ENCODE measurements at places on chromosomes 5 and 9. TPM values are rescaled to one million over a fixed set of nuclear protein-coding genes. Genes with fewer than 3 reads are reported as not detected.

Gene LRRTM2
- not detected for total RNA-seq

Gene PCDHGA6
- 0.76 TPM for total RNA-seq

Gene PCDHGA3
- 0.17 TPM for total RNA-seq

Gene LEAP2
- 8.8 TPM for total RNA-seq

- no peaks in the 10 kb centered on the region for H3K36me3 ChIP-seq
- no peak for DNase-seq
- no peak overlapping the region for H3K4me3 ChIP-seq
These were observed 344.9 kb downstream of the ENC1 start for GRCh38 chr5:74295676-74296075.

- H3K4me3 ChIP-seq, result no peak overlapping the region
- peak overlapping the region; percentile 49 for H3K27ac ChIP-seq
- peak; percentile 53 for DNase-seq
- H3K4me1 ChIP-seq, result peaks cover 56% of the 10 kb centered on the region
- H3K36me3 ChIP-seq, result peaks cover 22% of the 10 kb centered on the region
These were observed 11.7 kb upstream of the DOLPP1 start for GRCh38 chr9:129068990-129069861.

DNA sequence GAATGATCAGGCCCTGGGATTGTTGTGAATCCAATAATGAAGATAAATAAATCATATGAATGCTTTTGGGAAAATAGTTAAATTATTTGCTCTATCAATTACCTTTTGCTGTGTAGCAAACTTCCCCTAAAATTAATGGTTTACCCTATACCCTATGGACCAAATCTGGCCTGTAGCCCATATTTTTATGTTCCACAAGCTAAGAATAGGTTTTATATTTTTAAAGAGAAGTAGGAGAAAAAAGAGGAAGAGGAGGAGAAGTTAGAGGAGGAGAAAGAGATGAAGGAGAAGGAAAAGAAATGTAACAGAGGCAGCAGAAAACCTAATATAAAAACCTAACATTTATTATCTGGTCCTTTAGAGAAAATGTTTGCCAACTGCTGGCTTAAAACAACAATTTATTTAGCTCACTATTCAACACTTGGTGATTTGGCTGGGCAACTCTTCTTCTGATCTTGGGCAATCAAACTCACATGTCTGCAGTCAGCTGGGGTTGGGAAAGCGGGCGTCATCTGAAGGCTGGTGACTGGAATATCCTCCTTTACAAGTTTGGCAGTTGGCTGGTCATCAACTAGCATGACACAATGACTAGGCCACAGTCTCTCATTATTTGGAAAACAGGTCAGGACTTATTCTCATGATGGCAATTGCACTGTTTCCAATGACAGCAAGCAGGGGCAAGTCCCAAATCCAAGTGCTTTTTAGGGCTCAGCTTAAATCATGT lies 522.9 kb downstream of the RASEF start:
- DNase-seq, result no peak
- H3K4me3 ChIP-seq, result no peak overlapping the region
- H3K36me3 ChIP-seq, result no peaks in the 10 kb centered on the region
- H3K4me1 ChIP-seq, result no peaks in the 10 kb centered on the region

GRCh38 chr9:37037503-37038301 lies 3.6 kb upstream of the PAX5 start:
- H3K27me3 ChIP-seq, result peaks cover 58% of the 10 kb centered on the region
- H3K4me3 ChIP-seq, result peak overlapping the region; percentile 69
- no peaks in the 10 kb centered on the region for H3K36me3 ChIP-seq
- DNase-seq, result no peak
- peaks cover 47% of the 10 kb centered on the region for H3K4me1 ChIP-seq

- DNase-seq, result no peak
- no peaks in the 10 kb centered on the region for H3K36me3 ChIP-seq
- no peak overlapping the region for H3K4me3 ChIP-seq
These were observed 31.5 kb upstream of the TMED7 start for GRCh38 chr5:115657125-115657880.

DNA sequence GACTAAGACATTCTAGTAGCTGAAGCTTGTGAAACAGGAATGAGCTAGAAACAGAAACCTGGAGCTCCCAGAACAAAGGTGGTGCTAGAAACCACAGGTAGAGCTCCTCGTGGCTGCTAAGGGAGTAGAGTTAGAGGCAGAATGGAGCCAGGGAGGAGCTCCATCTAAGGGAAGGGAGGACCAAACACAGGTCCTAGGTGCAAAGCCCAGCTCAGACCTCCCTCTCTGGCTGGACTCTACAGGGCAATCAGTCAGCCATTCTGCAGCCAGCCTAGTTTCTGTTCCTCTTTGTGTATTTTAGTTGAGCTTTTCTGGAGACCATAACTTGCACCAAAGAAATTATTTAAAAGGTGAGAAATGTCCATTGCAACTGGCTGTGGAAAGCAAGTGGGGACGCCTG lies 70.4 kb downstream of the CRB2 start:
- no peaks in the 10 kb centered on the region for H3K27me3 ChIP-seq
- DNase-seq, result no peak
- no peak overlapping the region for H3K27ac ChIP-seq
- no peaks in the 10 kb centered on the region for H3K36me3 ChIP-seq
- H3K4me3 ChIP-seq, result no peak overlapping the region

DNA sequence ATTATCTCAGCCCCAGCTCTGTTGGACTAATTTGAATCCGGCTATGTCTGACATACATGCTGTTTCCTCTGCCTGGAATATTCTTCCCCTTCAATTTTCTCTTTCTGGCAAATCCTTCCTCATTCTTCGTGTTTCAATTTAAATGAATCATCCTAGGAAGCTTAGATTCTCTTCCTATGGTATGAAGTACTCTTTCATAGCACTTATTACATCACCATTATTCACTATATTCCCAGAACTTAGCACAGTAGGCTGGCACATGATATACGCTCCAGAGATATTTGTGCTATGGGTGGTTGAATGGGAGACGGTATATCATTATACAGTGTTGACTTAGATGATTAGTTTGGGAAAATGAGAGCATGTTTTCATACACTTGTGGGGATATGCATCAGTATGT lies 91.0 kb upstream of the JAK2 start:
- no peak overlapping the region for H3K27ac ChIP-seq
- DNase-seq, result no peak
- H3K36me3 ChIP-seq, result no peaks in the 10 kb centered on the region
- H3K27me3 ChIP-seq, result no peaks in the 10 kb centered on the region
- H3K4me3 ChIP-seq, result no peak overlapping the region
- H3K4me1 ChIP-seq, result no peaks in the 10 kb centered on the region

GRCh38 chr5:39379693-39380092 lies 15.4 kb upstream of the C9 start:
- H3K4me1 ChIP-seq, result no peaks in the 10 kb centered on the region
- H3K27me3 ChIP-seq, result no peaks in the 10 kb centered on the region
- DNase-seq, result no peak

DNA sequence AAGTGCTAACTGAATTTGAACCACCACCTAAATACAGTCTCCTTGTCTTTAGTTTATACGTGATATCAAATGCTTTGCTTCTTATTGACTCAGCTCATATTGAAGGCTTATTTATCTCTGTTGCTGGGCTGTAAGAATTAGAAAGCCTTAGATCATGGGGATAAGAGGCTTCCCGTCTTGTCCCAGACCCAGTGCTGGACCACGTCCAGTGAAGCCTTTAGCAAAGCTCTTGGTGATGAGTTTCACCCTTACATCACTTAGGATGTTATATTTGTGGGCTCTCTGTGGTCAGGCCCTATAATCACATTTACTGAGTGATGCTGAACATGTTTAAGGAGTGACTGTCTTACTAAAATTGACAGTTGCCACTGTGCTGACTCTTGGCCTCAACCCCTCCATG lies 11.2 kb downstream of the FAM240B start:
- no peak overlapping the region for H3K4me3 ChIP-seq
- H3K27me3 ChIP-seq, result no peaks in the 10 kb centered on the region
- DNase-seq, result no peak
- H3K36me3 ChIP-seq, result no peaks in the 10 kb centered on the region

- H3K4me1 ChIP-seq, result no peaks in the 10 kb centered on the region
- no peaks in the 10 kb centered on the region for H3K36me3 ChIP-seq
- no peak overlapping the region for H3K4me3 ChIP-seq
These were observed 86.9 kb downstream of the HACD4 start for GRCh38 chr9:20944507-20944906.

DNA sequence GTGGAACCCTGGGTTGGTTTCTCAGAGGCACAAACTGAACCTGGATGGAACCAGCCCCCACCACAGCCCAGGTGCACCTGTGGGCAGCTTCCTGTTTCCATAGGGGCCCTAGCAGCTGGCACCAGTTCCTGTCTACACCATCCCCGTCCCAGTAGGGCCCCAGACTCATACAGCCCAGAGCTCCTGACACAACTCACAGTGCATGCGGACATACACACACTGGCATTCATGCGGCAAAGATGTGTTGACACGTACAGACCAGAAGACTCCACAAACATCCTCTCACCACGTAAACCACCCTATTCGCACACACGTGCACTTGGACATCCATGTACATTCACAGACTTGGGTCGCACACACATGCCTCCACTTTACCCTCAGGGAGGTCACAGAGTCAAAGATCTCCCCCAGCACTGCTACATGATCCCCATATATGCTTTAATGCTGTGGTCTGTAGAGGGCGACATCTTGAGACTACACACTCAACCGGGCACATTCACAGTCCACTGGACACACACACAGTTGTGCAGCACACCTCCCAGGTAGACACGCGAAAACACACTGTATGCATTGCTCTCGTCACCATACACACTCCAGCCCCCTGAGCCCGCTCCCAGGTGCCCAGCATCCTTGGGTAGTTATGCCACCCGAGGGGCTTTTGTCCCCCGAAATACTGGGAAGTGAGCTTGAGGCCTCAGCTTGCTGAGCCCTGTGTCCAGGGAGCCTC lies 22.4 kb downstream of the CXXC5 start:
- H3K4me1 ChIP-seq, result peaks cover 43% of the 10 kb centered on the region
- H3K27me3 ChIP-seq, result no peaks in the 10 kb centered on the region
- no peak overlapping the region for H3K27ac ChIP-seq
- no peak for DNase-seq

- no peak overlapping the region for H3K4me3 ChIP-seq
- H3K27me3 ChIP-seq, result no peaks in the 10 kb centered on the region
- no peak for DNase-seq
These were observed 138.1 kb downstream of the ADAMTS12 start for GRCh38 chr5:33753704-33754103.

DNA sequence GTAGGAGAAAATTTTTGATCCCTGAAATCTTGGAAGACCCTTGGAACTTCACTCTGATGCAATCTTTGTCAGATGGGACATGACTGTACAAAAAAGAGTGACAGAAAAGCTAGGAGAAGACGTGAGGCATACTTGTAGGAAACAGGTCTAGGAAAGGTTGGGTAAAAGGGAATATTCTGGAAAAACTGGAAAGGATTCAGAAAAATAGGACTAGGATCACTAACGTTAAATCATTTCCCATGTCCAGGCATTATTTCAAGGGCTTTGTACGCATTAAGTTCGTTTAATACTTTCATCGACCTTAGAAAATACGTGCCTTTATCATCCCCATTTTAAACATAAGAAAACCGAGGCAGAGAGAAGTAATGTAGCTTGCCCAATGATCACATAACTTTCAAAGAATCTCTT lies 2.9 kb downstream of the ALDH1A1 start:
- H3K27me3 ChIP-seq, result no peaks in the 10 kb centered on the region
- no peak overlapping the region for H3K4me3 ChIP-seq
- H3K4me1 ChIP-seq, result no peaks in the 10 kb centered on the region

DNA sequence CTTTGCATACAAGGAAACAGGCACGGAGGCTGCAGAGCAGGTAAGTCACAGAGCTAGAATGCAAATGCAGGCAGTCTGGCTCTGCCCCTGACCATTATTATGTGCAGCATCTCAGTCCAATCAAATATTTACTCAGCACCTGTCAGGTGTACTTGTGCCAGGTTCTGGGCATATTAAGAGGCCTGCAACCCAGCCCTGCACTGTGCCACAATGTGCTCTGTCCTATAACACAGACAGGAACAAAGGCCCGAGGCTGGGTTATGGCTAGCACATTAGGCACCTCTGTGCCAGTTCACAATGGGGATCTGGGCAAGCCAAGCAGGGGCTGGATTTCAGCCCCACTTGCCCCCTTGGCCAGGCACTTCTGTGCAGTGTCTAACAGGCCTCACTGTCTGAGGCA lies 14.0 kb downstream of the ARL15 start:
- no peak overlapping the region for H3K4me3 ChIP-seq
- H3K27me3 ChIP-seq, result no peaks in the 10 kb centered on the region
- DNase-seq, result no peak
- H3K4me1 ChIP-seq, result no peaks in the 10 kb centered on the region

- no peak for DNase-seq
- no peak overlapping the region for H3K4me3 ChIP-seq
- H3K27me3 ChIP-seq, result no peaks in the 10 kb centered on the region
These were observed 25.3 kb downstream of the NIPBL start for GRCh38 chr5:36901856-36902255.

DNA sequence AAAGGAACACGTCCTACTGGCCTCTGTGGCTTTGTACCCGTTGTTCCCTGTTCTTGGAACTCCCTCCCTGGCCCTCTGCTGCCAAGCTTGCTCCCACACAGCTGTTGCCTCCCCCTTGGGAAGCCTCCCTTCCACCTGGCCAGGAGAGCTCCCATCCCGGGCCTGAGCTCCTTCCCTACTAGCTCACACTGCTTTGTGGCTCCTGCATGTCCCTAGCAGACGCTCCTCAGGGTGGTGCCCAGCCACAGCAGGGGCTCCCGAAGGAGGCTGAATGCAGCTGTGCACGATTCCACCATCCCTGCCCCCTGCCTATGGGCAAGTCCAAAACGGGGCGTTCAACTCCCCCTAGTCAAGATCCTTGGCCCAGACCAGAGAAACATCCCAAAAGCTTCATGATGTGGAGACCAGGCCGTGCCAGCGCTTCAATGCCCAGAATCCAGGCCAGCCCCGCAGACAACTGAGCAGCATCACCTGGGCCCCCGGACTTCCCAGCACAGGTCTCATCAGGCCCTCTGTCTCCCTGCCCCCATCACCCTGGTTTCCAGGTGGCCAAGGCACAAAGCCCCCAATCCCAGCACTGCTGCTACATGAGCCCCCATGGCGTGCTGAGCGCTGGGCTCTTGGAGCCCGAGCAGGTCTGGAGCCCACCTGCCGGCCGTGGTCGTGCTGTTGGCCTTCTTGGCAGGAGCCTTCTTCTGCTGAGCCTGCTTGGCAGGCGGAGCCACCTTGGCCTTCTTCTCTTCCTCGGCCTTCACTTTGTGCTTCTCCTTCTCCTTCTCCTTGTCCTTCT lies 14.3 kb downstream of the BRD3OS start:
- no peaks in the 10 kb centered on the region for H3K4me1 ChIP-seq
- peaks cover 33% of the 10 kb centered on the region for H3K36me3 ChIP-seq
- no peak overlapping the region for H3K4me3 ChIP-seq
- H3K27ac ChIP-seq, result no peak overlapping the region
- H3K27me3 ChIP-seq, result no peaks in the 10 kb centered on the region
